ENCODE measurements at places on chromosomes 7 and 10.

DNA sequence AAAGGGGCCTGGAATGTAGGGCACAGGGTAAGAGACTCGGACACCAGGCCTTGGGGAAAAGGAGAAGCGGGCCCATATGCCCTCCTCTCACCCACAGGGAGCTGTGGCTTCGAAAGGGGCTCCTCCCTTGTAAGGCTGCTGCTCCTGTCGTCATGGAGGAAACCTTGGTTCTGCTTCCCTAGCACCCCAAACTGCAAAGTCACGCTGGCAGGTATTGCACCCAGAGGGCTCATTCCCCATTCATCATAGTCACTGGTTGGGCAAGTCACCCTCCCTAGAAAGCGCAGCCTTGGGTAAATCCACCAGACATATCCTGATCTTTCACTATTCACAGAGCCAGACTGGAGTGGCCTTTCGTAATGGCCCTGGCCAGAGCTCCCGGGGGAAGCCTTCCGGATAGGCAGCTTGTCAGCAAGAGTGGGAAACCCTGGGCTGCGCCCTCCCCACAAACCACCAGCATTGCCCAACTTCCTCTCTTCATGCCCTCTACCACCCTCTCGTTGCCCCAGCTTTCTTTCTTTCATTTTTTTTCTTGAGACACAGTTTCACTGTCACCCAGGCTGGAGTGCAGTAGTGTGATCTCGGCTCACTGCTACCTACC is 121.0 kb downstream of the HIP1 start:
- no peak for DNase-seq

DNA sequence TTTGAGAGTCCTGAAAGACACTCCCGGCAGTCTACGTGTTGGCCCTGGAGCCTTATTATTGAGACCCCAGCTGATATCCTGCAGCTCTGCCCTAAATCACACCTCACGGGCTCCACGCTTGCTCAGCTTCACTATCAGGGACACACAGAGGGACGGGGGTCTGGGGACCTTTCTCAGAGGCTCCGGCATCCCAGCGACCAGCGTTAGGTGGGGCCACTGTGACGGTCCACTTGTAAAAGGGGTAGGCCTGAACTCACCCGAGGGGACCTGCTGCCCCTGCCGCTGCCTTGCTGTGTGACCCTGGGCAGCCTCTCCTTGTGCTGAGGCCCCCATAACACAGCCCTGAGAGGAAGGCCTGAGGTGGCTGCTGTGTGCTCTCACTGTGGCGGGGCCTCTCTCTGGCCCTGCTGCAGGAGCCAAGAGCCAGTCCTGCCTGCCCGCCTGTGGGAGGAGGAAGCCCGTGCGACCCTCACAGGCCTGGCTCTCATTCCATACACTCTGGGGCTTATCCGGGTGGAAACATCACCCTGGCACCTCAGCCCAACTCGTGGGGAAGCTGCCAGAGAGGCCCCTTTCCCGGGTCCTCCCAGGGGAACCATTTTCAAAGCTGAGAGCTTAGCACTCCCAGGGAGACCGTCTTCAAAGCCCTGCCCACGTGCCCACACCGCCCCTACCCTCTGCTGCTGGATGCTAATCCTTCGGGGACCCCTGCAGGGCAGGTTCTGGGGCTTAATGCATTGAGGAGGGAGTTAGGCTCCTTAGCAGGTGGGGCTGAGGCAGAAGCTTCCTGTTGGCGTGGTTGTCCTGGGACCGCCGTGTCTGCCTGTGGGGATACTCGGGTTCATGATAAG is 21.7 kb downstream of the AQP1 start:
- DNase-seq: no peak

DNA sequence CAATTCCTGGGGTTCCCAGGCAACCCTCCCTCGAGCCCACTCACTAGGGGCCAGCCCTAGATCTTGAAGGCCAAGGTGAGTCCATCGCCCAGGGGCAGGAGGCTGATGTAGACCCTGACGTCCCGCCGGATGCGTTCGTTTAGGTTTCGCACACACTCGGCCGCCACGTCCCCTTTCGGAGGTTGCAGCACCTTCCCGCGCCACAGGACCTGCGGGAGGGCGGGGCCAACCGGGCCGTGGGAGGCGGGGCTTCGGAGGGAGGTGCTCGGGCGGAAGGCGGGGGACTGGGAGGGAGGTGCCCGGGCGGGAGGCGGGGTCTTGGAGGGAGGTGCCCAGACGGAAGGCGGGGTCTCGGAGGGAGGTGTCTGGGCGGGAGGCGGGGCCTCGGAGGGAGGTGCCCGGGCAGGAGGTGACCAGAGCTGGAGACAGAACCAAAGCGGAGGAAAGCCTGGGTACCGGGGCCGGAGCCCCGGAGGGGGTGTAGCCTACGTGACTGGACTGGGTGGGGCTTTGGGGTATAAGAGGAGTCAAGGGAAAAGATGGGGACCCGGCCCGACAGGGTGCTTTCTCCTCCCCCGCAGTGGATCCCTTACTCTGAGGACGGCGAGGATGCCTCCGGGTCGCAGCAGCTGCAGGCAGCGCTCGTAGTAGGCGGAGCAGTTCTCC is 1.6 kb downstream of the COMTD1 start:
- peak; percentile 93 for DNase-seq

- DNase-seq: peak; percentile 12
These were observed 117.9 kb downstream of the NPY start for GRCh38 chr7:24401628-24402593.

DNA sequence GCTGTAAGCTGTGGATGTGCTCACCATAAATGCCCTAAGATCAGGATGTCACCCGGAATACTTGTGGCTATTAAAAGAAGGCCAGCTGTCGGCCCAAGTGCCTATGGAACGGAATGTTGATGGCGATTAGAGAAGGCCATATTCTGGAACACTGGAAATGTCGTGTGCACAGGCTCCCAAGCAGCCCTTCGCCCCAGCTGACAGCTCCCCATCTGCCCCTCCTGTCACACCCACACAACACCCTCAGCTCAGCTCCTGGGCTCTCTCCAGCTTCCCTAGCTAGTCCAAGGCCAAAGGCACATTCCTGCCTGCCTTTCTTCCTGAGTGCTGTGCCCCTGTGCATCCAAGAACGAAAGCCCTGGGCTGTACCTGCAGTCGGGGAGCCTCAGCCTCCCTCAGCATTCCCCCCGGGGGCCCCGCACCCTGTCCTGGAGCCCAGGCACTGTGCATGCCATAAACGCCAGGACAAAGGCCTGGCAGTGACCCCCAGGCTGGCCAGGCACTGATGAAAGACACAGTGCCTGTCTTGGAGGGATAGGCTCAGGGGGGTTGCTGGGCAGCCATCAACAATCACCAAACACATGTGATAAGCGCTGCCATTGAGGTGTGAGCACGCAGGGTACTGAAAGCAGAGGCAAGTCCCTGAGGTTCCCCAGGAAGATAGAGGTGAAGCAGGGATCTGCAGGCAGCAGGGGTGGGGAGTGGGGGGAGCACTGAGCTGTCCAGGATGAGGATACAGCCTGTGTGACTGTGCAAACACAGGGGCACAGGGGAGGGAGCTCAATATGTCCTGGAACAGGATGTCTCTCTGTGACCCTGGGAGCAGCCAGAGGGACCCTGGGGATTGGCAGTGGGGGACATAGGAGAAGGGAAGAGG is 3.7 kb upstream of the LDB3 start:
- no peak for DNase-seq

DNA sequence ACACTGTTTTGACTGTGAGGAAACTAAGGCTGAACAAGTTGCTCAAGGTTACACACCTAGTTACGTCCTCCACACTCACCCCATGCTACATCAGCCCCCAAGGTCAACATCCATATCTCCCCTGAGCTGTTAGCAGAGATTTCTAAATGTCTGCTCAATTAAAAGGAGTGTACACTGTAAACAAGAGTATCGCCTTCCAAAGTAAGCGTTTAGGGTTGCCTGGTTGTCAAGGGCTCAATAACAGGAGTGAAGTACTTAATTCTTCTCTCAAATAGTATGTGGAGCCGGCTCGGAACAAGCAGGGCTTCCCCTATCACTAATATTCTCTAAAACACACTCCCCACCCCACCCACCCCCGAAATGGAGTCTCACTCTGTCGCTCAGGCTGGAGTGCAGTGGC is 412.8 kb upstream of the GALNT17 start:
- no peak for DNase-seq

DNA sequence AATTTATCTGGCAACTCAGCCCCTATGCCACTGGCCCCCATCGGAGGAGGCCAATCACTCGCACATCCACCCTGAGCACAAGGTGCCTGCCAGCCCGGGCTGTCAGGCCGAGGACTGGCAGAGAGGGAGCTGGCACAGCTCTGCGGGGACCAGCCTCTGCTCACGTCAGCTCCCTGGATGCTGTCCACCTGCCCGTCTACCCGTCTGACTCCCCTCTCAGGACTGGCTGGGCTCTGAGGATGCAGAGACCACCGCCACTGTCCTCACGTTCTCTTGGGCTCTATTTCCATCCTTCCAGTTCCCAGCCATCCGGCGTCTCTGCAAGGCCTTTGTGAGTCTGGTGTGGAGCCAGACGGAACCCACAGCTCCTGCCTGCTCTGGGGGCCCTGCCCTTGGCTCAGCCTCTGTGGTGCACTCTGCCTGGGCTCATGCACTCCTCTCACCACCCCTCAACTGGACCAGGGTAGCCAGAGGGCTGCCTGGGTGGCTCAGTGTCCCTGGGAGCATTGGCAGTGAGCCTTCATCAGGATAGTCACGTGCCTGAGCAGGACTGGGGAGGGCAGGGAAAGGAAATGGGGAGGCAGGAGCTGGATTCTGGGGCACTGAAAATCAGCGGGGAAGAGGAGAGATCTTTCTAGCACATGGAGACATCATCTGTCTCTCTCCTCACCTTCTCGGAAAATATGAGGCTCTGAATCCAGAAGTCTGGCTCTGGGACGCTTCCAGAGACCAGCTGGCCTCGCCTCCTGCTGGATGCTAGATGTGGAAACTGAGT is 38.0 kb upstream of the PCBD1 start:
- DNase-seq: no peak

DNA sequence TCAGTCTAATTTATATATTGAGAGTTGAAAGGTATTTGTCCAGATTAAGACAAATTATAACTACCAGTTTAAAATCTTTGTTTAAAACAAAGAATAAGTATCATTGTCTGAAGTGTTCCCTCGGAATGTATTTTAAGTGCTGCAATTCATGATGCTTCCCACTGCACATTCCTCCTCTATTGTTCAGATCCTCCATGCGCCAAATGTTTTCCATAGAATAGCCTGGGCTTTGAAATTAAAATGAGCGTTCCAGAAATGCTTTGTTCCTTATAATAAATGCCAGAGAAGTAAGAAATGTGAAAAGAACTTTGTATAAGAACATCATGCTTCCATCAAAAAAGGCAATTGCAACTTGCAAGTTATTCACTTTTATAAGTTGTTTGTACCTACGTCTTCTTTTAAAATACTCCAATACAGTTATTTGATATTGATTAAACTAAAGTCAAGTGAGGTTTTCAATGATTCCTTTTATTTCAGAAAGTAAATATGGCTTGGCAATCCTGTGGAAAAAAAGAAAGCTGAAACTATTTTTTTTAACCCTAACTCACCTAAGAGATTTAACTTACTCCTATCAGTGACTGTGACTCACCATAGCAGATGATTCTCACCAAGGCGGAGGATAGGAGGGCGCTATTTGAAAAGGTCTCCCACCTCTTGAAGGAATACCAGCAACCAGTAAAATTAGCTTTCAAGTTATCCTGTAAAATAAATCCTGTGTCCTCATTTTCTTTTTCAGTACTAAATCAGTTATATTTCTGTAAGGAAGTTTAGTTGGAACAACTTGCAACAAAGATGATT is 85.8 kb downstream of the CTNNA3 start:
- DNase-seq: peak; percentile 57

GRCh38 chr7:108010377-108010776 is 7.4 kb upstream of the LAMB1 start:
- DNase-seq: no peak

GRCh38 chr10:23686722-23687121 is 247.8 kb downstream of the OTUD1 start:
- no peak for DNase-seq

DNA sequence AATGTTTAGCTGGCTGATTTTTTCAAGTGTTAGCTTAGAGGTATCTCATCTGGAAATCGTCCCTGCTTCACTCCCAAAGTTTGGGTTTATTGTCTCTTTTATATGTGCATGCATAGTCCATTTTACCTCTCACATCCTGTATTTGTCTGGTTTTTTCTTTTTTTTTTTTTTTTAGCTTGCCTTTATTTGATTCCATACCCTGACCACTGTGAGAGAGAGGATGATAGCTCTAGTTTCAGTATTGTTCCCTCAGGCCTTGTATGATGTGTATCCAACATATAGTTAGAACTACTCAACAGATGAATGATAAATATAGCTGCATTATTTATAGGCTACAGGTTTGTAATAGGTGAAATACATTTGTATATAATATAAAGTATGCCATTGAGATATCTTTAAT is 29.9 kb downstream of the PCGF5 start:
- DNase-seq: no peak

GRCh38 chr10:13528123-13528874 is 515 bp downstream of the BEND7 start:
- DNase-seq: peak; percentile 22

DNA sequence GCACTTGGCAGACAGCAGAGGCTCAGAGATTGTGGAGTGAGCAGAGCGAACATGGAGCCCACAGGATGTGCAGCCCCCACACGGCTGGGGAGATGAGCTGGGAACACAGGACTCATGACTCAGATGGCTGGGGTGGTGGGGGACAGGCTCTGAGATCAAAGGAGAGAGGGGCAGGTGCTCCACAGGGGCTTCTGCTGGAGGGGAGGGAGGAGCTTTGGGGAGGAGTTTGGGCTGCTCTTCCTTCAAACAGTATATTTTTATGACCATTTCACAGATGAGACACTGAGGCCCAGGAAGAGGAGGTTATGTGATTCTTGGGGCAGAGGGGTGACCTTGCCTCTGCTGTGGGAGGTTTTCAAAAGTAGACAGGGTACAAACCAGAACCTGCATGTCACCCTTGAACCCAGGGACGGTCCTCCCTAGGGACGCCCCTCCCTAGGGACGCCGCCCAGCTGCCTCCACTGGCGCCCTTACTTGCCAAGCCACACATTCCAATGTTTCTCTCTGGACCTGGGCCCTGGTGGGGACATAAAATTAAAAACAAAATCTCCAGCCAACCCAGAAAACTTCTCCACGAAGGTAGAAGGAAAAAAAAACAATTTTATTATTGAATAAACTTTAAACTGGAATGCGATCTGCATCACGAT is 981 bp upstream of the CRYGN start:
- DNase-seq: no peak

GRCh38 chr7:50140688-50141087 is 47.6 kb upstream of the ZPBP start:
- no peak for DNase-seq

GRCh38 chr7:151317936-151318335 is 23.7 kb upstream of the NUB1 start:
- DNase-seq: no peak
